Camera-type eye (tissue), 1 donor: ENCODE measurements at places on chromosomes 6 and 20. TPM values are rescaled to one million over a fixed set of nuclear protein-coding genes. Genes with fewer than 3 reads are reported as not detected.

TRIM40 gene
- not detected for total RNA-seq

HFE gene
- total RNA-seq: 5.2 TPM

DDX27 gene
- total RNA-seq: 30.2 TPM

TMEM74B gene
- 7.1 TPM for total RNA-seq

TMEM200A gene
- total RNA-seq: 31.0 TPM

PARD6B gene
- total RNA-seq: 31.1 TPM

SPATS1 gene
- total RNA-seq: not detected

BCAS4 gene
- 5.9 TPM for total RNA-seq

PAX1 gene
- total RNA-seq: 0.33 TPM

BICRAL gene
- total RNA-seq: 32.9 TPM

SLC52A3 gene
- total RNA-seq: 0.93 TPM

COMMD7 gene
- total RNA-seq: 31.9 TPM

SIM1 gene
- total RNA-seq: not detected

CRISP3 gene
- 0.22 TPM for total RNA-seq

FOXQ1 gene
- 2.7 TPM for total RNA-seq

HLA-DPB1 gene
- total RNA-seq: 6.7 TPM

SLC22A16 gene
- 0.82 TPM for total RNA-seq

ROS1 gene
- not detected for total RNA-seq

PSMF1 gene
- total RNA-seq: 66.6 TPM

IRF4 gene
- total RNA-seq: 7.6 TPM

CBLN4 gene
- 0.82 TPM for total RNA-seq

SAMD10 gene
- total RNA-seq: 8.9 TPM

TOX2 gene
- 3.3 TPM for total RNA-seq

EFCAB8 gene
- 0.05 TPM for total RNA-seq

KCNQ5 gene
- 2.7 TPM for total RNA-seq

TAF8 gene
- total RNA-seq: 29.4 TPM

AIF1 gene
- 10.5 TPM for total RNA-seq

MYB gene
- total RNA-seq: 39.5 TPM

TBX18 gene
- 38.1 TPM for total RNA-seq

DEFB124 gene
- total RNA-seq: not detected

BTN2A1 gene
- 15.9 TPM for total RNA-seq

COL20A1 gene
- 4.7 TPM for total RNA-seq

SYCP2 gene
- total RNA-seq: 5.4 TPM

OR2H1 gene
- total RNA-seq: not detected

TRIM38 gene
- 5.3 TPM for total RNA-seq

SLCO4A1 gene
- total RNA-seq: 8.0 TPM

PTCRA gene
- not detected for total RNA-seq

CTCFL gene
- 0.27 TPM for total RNA-seq

CPXM1 gene
- total RNA-seq: 89.2 TPM

WFDC5 gene
- not detected for total RNA-seq

CNR1 gene
- 17.9 TPM for total RNA-seq

LZTS3 gene
- total RNA-seq: 18.7 TPM

BEND6 gene
- 5.8 TPM for total RNA-seq

TRIM26 gene
- total RNA-seq: 39.6 TPM
